ENCODE measurements at places on chromosomes 12 and 14.

- DNase-seq = no peak
Observed at GRCh38 chr12:122161682-122162081, 12.3 kb downstream of the IL31 start.

GRCh38 chr12:106845902-106846301 lies 71.4 kb downstream of the RIC8B start:
- DNase-seq = no peak

GRCh38 chr14:67837011-67837624 lies 17.5 kb downstream of the RAD51B start:
- DNase-seq = peak; percentile 80

DNA sequence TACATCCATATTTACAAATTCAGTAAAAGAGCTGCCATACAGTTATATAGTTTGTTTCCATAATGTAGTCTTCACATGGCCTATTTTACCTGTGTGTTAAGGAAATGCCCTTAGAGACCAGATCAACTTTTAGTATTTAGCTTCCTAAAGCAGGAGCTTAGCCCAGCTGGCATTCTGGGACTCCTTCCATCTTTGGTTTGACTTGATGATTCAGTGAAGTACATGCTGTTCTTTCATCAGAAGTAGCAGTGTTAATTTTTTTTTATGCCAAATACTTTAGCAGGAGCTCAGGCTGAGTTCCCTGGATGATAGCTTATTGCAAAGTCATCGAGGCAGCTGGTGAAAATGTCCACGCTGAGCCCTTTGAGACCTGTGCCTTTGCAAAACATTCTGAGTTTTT lies 101.0 kb downstream of the FOXG1 start:
- DNase-seq = no peak

DNA sequence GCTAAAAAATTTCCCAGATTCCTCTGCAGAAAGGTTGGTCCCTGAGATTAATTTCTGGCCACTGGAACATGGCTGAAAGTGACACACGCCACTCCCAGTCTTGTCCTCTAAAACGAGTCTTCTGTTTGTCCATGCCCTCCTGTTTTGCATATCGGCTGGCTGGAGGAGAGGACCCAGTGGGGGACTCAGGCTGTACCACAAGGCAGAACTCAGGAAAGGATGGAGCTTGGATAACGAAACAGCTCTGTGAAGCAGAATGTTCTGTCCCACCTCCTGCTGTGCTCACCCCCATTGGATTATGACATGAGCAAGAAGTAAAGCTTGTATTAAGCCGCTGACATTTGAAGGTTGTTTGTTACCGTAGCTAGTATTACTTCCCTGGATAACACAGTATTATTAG lies 856.2 kb downstream of the BCL11B start:
- no peak for DNase-seq

DNA sequence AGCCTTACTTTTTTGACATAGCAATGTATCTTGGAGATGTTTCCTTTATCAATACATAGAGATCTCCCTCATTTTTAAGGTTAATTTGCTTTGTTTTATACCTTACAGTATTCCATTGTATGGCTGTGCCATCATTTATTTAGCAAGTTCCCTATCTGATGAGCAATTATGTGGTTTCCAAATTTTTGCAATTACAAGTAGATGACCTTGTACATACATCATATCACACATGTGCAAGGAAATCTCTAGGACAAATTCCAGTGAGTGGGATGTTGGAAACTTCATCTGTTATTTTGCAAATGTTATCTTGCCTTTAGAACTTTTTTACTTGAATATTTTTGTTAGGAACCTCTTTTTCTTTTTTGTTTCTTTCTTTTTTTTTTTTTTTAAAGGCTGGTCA lies 49.7 kb downstream of the DRAM1 start:
- DNase-seq = no peak

GRCh38 chr12:116201908-116202307 lies 75.6 kb downstream of the MED13L start:
- DNase-seq = no peak

DNA sequence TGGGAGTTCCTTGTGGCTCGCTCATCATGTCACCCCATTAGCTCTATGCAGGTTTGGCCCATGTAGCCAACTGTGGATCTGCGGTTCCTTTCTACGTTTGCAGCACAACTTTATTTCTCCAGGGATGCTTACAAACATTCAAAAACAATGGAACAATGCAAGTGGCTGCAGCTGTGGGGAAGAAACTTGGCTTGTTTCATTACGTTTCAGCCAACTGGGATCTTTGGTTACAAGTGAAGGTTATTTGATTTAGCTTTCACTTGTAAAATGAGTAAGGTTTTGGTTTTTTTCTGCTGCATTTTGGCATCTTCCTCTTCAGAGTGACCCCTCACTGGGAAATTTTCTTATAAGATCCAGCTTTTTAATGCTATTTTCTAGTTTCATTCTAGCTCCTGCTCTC lies 105.9 kb downstream of the PLXNC1 start:
- DNase-seq = no peak

DNA sequence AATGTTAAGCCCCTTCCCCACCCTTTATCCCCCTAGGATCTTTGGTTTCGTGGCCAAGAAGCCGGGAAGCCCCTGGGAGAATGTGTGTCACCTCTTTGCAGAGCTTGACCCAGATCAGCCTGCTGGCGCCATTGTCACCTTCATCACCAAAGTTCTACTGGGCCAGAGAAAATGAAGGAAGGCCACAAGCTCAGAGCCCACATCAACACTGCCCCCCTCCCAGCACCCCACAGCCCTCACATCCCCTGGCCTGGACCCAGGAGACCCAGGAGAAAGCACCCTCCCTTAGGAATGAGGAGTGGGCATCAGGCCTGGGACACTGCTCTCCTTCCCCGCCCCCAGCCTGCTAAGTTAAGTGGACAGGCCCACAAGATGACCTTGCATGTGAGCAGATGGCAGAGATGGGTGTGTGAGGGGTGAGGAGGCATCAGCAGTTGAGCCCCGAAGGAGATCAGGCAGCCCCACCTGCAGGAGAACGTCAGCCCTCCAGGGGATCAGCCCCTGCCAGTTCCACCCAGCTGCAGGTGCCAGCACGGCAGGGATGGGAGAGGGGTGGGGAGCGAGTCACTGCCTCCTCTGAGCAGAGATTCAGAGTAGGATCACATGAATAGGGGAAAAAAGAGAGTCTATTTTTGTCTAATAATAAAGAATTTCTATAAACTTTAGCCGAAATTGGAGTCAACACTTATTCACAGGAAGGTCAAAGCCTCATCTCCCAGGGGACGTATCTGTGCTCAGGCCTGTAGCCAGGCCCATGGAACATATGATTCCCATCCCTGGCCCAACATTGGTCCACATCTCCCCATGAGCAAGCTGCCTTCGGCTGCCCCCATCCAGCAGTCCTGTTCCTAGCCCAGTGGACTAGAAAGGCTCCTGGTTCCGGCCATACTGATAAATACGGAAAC lies 14.1 kb downstream of the TNS2 start:
- peak; percentile 43 for DNase-seq

Measured in ACHN (cell line).